ENCODE measurements at places on chromosomes 3 and 15.

- no peak for DNase-seq
Measured at GRCh38 chr3:30226601-30227151, 379.7 kb upstream of the TGFBR2 start.

DNA sequence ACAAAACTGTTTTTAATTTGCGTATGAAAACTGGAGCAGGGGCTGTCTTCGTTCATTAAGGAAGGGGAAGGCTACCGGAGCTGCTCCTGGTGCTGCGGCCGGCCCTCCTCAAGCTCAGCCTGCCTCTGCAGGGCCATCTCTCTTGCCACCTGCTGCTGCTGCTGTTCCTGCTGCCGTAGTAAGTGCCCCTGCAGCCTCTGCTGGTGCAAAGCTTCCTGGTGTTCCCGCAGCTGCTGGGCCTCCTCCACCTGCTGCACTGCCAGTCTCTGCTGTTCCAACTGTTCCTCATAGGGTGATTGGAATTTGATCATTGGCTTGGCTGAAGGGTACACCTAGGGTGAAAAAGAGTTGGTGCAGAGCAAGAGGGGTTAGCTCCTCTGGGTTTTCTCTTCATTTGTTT is 66.0 kb downstream of the GOLIM4 start:
- no peak for DNase-seq

DNA sequence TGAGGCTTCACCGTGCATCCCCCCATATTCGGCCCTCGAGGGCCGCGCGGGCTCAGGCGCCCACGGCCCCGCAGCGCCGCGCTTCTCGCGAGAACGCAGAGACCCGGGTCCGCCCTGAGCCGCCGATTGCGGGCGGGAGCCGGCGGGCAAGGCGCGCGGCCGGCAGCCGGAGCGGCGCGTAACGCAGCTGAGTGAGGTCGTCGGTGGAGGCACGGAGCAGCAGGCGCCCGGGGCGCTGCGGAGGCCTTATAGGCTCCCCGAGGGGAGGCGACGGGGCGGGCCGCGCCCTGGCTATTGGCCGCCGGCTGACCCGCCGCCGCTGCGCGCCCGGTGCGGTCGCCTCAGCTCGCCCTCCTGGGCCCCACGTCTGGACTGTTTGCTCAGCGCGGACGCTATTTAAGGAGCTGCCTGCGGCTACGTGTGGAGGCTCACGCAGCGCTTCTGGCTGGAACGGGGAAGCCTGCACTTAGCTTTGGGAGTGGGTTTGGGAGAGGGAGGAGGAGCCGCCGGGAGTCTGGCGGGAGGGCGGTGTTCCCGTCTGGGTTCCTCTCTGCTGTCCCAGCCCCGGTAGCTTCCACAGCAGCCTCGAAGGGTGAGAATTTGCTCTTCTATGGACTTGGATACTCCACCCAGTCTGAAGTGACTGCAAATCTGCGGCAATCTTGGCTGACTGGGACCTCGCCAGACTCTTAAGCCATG is at the start of gene PLOD2:
PLOD2 (minus strand) TSS at position 221 of the 699 bp plus-strand sequence; CDS start at position 26, 195 bp downstream.
- no peak for DNase-seq

DNA sequence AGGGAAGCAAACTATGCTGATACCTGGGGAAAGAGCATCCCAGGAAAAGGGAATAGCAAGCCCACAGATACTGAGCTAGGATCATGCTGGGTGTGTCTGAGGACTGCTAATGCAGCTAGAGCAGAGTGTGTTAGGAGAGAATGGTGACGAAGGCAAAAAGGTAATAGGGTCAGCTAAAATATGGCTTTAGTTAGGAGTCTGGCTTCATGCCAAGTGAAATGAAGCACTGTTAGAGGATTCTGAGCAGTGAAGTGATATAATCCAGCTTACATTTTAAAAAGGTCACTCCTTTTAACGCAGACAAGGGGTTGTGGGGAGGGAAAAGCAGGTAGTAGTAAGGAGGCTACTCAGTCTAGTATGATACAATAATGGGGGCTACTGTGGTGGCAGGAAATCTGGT is 30.4 kb downstream of the SECISBP2L start:
- no peak for DNase-seq

GRCh38 chr3:109853077-109853731 is 515.9 kb upstream of the DPPA4 start:
- no peak for DNase-seq

GRCh38 chr15:74399511-74400312 is 32.3 kb upstream of the CYP11A1 start:
- no peak for DNase-seq

DNA sequence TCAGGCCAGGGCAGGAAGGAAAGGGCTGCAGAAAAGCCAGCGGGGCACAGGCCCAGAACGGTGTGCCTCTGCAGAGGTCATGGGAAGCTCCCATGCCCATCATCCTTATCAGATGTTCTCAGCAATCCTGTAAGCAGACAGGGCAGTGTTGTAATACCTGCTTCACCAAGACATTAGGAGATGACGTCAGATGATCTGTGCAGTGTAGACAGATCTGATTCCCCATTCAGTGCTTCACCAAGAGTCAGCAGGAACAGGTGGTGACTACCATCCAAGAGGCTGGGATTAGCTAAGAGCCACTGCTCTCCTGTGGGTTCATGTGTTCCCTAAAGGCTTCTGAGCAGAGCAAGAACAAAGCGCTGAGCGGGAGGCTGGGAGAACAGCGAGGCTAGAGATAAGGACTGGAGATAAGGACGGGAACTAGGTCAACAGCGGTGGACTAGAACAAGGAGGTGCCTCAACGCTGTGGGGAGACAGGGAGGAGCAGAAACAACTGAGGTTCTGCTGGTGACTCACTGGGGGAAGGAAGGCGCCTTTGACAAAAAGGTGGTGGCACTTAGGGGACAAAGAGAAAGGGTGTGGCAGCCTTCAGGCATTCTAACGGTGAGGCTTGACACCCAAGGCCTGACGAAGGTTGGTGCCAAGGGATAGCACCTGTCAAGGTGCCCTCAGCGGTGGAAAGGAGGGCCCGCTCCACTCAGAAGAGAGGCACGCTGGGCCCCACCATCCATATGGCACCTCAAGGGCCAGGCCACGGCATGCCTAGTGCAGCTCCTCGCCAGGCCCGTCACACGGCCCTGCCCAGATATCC is 28.4 kb downstream of the CCDC12 start:
- DNase-seq: no peak

GRCh38 chr3:194556086-194557056 is 69.6 kb upstream of the ATP13A3 start:
- no peak for DNase-seq

DNA sequence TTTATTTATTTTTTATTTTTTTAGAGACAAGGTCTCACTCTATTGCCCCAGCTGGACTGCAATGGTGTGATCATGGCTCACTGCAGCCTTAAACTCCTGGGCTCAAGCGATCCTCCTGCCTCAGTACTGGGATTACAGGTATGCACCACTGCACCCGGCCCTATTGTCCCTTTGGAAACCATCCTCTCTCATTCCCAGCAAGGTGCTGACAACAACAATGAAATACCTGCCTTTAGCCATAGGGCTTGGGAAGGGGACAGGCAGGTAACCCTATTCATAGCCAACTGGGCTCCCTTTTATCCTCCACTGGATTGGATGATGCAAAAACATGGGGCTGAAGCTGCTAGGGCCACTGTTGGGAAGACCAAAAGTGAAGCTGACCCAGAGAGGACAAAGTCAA is 43.1 kb downstream of the SCAP start:
- no peak for DNase-seq

DNA sequence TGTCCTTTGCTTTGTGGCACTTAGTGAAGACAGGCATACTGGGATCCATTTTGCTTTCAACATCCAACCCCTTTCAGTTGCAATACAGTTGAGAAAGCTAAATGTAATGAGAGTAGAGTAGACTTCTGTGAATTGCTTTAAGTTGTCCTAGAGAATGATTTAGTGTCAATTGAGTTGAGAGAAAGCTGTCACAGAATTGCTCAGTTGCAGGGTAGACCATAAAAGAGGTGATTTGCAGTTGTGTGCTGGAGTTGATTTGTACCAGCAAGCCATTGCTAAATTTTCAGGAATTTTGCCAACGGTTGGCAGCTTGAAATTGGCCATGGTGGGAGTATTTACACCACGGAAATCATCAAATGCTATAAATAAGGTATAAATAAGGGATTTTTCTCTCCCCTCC is 2.2 kb downstream of the ABHD5 start:
- no peak for DNase-seq

DNA sequence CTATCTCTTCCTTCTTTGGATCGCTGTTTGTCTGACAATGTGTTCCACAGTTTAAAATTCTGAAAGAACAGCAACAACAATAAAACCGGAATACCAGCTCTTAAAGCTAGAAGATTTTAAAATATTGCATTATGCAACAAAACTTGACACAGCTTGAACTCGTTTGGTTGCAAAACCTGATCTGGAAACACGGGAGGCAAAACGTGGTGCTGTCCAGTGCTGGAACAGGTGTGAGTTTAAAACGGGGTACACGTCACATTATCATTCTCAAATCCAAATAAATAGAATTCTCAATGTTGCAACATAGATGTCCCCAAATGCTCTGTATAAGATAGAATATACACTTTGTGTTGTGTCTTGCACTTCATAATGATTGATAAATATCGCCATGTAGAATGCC is 110.9 kb upstream of the LYSMD4 start:
- DNase-seq: no peak

DNA sequence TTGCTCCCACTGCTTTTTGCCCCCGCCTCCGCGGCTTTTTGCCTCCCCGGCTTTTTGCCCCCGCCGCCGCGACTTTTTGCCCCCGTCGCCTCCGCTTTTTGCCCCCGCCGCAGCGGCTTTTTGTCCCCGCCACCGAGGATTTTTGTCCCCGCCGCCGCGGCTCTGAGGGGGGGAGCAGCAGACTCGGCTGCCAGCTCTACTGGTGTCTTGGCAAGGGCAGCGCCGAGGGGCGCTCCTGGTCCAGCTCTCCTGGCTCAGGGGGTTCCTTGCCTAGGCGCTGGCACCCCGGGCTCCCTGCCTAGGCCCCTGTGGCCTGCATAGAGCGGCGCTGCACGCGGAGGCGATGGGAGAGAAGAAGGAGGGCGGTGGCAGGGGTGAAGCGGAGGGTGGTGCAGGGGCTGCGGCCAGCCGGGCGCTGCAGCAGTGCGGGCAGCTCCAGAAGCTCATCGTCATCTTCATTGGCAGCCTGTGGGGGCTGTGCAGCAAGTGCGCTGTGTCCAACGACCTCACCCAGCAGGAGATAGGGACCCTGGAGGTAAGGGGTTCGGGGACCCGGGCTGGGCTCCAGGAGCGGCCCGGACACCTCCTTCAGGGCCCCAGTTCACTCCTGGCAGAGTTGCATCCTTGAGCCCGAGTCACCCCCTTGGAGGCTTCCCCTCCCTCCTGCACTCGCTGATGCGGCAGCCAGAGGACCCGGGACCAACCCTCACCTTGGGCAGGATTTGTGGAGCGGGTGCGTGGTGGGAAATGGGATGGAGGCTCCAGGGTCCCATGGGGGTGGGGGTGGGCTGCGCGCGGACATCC is 642.4 kb downstream of the GOLGA6L6 start:
- DNase-seq: no peak

GRCh38 chr3:37118163-37118562 is 56.2 kb downstream of the LRRFIP2 start:
- DNase-seq: no peak

DNA sequence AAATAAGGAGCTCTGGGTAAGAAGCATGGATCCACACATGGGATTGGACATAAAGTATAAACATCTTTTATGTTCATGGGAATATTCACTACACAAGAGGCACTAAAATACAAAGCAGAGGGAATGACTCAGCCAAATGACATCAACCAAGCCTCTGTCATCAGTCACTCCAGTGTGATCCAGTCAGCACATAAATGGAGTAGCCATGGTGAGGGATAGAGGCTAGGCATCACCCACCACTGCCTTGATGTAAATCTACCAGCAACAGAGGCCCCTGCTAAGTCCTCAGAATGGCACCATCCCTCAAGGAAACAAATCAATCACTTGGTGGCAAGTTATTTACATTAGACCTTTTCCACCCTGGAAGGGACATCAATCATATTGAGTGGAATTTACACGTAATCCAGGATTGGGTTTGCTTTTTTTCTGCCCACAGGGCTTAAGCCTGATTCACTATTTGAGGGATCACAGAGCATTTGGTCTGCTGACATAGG is 27.2 kb downstream of the VEPH1 start:
- no peak for DNase-seq

DNA sequence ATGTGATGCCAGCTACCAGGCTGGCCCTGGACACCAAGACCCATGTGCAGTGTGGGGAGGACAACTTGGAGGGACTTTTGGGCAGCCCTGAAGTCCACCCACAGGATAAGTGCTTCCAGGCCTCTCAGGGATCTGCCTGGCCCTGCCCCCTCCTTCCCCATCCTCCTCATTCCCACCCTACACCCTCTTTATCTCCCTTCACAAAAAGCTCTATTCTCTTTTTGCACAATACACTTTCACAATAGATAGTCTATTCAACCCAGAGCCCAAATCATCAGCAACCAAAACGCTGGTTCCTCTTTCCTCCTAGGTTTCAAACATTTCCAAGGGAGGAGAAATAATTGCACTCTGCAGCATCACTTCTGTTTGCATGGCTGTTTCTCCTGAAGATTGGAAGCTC is 7.8 kb upstream of the ZNF710 start:
- no peak for DNase-seq

DNA sequence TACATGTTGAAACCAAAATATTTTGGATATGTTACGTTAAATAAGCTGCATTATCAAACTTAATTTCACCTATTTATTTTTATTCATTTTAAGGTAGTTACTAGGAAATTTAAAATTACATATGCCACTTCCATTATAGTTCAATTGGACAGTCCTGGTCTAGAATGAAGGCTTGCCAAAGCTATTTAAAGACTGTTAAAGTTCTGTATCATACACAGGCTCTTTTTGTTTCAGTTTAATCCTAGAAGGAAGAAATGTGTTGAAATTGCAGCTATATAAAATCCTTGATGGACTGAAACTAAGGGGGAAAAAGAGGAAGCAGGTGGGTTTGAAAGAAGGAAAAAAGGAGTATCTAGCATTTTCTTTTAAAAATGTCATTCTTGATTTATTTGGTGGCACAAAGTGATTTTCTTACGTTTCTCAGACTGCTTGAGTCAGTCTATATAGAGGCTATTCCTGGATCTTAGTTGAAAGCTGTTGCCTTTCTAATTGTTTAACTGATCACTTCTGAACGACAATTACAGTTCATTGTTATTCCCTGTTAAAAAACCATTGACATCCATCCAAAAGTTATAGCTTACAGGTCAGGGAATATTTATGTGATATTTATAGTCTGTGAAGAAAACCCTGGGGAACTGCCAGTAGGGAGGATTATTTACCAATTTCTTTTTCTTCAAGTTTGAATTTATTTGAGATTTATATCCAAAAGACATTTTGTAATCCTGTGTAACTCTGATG is 195.0 kb downstream of the RORA start:
- DNase-seq: no peak

DNA sequence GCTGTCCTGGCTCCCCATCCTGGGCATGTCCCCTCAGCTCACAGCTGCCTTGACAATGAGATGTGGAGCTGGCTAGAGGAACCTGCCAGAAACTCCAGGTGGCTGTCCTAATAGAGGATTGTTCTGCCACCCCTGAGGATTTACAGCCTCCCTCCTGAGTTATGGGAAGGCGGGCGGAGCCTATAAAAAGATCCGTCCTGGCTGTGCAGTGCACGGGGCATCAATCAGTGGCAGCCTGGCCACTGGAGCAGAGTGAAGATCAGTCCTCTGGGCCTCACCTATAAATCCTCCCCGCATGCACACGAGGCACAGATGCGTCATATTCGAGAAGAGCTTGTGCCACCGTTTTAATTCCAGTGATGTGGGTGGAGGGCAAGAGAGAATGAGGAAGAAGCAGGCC is 90.0 kb downstream of the MEGF11 start:
- DNase-seq: no peak

All from GM19239 (cell line).